Testis (tissue), 5 donors: ENCODE measurements at places on chromosomes 6 and 20.

DNA sequence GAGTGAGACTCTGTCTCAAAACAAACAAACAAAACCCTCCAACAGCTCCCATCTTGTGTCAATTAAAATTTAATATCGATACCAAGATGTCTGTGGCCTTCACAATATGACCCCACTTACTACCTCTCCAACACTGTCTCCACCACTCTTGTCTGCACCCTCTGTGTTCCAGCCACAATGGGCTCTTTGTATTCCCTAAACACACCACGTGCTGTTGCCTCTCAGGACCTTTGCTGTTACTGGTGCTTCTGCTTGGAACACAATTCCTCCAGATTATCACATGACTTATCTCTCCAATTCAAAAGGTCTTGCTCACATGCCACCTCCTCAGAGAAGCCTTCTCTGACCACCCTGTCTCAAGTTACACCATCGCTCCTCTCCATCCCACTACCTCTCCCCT is 6.0 kb upstream of the HCK start:
- DNase-seq, result no peak

DNA sequence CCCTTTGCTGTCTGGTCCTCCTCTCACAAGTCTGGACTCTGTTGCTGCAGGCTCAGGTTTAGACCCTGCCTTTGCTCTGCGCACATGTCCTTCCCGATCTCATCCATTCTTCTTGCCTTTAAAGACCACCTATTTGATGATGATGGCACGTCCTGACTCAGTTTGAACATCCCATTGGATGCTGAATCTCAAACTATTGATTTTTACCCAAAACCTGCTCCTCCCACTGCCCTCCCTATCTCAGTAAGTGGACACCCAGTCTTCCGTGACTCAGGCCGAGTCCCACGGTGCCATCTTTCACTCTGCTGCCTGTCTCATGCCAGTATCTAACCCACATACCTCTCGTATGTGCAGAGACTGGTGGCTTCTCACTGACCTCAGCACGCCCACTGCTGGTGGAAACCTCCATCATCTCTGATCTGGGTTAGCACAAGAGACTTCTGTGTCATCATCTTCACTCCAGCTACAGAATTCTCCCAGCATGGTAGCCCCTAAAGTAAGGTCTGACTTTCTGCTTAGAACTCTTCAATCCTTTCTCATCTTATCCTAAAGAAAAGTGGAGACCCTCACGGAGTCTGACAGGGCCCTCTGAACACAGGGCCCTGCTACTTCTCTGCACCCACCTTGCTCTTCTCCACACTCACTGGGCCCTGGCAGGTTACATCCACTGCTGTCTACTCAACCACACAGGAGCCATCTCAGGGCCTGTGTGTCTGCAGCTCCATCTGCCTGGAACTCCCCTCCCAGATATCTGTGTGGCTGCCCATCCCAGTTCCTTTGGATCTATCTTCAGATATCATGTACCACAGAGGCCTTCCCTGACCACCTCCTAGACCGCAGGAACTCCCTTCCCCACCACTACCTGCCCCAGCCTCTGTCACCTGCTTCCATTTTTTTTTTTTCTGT is 387.1 kb upstream of the AGPAT4 start:
- no peak for DNase-seq

GRCh38 chr6:29887819-29888776 is 54.2 kb upstream of the HLA-A start:
- peak; percentile 53 for DNase-seq

DNA sequence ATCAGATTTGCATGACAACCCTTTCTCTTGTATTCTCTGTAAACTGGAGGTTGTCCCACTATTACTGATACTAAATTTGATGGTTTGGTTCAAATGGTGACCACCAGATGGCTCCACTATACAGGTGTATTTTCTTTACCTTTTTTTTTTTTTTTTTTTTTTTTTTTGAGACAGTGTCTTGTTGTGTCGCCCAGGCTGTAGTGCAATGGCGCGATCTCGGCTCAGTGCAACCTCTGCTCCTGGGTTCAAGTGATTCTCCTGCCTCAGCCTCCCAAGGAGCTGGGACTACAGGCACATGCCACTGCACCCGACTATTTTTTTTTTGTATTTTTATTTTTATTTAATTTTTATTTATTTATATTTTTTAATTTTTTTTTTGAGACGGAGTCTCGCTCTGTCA is 6.6 kb upstream of the WTAP start:
- no peak for DNase-seq

GRCh38 chr6:43812850-43813578 is 43.0 kb downstream of the VEGFA start:
- DNase-seq, result no peak

DNA sequence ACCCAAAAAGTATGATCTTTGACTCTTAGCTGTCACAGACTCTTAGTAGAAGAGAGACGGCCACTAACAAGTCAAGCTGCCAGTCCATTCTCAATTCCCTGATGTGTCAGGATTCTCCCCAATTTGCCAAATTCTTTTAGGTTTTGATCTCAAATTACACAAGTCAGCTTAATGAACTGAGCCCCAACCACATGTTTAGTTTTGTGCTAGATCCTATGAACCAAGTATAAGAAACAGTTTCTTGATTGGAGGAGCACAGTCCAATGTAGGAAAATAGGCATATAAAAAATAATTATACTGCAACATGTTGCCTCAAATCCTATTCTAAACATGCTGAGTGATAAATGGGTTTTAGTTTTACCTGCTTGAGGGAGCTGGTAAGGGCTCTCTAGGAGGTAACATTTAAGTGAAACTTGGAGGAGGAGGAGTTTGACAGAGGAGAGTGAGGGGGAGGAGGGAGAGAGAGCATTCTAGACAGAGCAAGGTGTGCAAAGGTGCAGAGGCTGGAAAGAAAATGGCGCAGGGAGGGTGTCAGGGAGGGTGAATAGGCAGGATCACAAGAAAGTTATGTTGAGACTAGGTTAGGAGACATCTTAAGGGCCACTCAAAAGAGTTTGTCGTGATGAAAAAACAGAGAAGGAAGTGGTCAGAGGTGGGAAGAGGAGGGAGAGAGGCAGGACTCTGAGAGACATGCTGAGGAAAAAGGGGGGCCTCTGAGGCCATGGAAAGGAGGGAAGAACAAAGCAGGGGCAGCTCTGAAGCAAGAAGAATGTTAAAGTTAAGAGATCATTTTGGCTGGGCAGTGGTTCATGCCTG is 22.8 kb upstream of the FAM83C start:
- no peak for DNase-seq

DNA sequence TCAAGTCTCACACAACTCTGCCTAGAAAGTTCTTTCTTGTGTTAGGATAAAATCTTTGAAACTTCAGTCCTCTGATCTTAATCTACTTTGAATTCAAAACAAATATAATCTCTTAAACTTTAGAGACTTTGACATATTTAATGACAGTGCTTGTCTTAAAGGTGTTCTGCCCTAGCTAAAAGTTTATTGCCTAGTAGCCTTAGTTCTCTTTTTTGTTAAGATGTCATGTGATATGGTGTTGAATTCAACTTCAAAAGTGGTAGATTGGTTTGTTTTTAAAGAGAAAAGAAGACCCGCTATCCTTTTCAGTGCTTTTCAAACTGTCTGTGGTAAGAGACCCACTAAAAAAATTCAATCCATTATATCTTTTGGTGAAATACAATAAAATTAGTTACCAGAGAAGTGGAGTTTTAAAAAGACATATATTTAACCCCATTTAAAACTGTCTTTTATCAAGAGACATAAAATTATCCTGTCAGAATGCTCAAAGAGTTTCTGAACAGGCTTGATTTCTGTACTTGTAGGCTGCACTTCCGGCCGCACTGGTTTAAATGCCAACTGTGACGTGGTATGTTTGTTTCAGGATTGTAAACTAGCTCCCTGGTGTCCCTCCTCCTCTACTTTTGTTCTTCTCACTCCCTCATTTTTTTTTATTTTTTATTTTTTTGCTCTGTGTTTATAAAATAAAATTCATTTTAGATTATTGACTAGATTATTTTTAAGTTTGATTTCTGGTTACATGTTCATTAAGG is 76.5 kb downstream of the QKI start:
- DNase-seq, result peak; percentile 56

GRCh38 chr20:20697325-20697845 is 15.1 kb downstream of the RALGAPA2 start:
- no peak for DNase-seq

DNA sequence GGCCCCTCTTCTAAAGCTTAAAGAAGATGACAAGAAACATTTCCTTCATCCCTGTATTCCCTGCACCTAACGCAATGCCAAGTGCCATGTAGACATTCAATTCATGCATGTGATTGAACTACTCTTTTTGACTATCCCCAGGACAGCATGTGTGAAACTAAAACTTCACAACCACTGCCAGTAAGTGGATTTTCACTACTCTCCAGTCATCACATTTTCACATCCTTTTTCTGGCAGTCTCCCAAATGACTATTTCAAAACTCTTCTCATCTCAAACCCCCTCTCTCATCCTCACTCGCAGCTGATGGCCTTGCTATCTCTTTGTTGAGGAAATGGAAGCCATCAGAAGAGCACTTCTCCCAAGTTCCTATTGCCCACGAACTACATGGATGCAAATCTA is 122.6 kb downstream of the OPRM1 start:
- no peak for DNase-seq

GRCh38 chr20:37237656-37238055 is 24.0 kb downstream of the GHRH start:
- DNase-seq, result no peak

DNA sequence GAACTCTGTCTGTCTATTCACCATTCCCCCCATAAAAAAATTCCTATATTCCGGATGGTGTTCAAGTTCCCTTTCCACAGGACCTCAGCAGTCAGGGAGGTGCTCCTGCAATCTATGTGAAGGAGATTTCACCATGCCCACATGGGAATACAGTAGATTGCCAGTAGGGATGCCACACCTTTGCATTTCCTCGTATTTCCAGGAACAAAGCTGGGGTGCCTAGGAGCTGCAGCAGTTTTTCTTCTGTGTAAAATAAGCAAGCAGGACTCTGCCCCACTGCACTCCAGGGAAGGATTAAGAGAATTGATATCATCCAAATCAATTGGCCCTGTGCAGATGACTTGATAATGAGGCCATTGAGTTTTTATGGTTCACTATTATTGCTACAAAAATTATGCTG is 7.4 kb upstream of the KIF16B start:
- no peak for DNase-seq

DNA sequence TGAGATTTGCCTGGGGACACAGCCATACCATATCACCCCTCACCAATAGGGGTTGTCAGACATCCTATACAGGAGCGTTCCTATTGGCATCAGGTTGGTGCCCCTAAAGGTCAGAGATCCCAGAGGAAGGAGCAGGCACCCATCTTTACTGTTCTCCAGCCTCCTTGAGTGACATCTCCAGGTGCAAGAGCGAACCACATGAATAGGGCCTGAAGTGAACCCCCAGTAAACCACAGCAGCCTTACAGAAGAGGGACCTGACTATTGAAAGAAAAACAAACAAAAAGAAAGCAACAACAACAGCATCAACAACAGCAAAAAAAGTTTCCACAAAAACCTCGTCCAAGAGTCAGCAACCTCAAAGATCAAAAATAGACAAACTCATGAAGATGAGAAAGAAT is 32.7 kb upstream of the SENP6 start:
- DNase-seq, result no peak

GRCh38 chr6:97086781-97087180 is 162.3 kb downstream of the KLHL32 start:
- DNase-seq, result no peak

- no peak for DNase-seq
These were observed 64.8 kb downstream of the IBTK start for GRCh38 chr6:82182756-82183155.

- DNase-seq, result no peak
These were observed 50.8 kb upstream of the MLN start for GRCh38 chr6:33854572-33855030.
